ENCODE measurements at places on chromosomes 5 and 9.

GRCh38 chr5:57034201-57034916 lies 82.4 kb upstream of the MIER3 start:
- DNase-seq = no peak

GRCh38 chr5:179824745-179825112 lies 4.0 kb downstream of the SQSTM1 start:
- DNase-seq = no peak

DNA sequence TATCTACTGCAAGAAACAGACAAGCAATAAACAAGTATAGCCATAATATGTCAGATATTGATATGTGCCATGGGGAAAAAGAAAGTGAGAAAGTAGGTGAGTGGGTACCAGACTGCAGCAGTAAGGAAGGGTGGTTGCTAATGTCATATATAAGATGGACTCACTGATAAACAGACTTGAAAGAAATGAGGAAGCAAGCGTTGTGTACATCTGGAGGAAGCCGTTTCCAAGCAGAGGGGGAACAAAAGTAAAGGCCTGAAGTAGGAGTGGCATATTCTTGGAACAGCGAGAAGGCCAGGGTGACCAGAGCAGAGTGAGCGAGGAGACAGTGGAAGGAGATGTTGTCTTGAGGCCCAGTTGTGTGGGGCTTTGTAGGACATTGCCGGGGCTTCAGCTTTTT lies 142.2 kb upstream of the MAP3K1 start:
- DNase-seq = no peak

DNA sequence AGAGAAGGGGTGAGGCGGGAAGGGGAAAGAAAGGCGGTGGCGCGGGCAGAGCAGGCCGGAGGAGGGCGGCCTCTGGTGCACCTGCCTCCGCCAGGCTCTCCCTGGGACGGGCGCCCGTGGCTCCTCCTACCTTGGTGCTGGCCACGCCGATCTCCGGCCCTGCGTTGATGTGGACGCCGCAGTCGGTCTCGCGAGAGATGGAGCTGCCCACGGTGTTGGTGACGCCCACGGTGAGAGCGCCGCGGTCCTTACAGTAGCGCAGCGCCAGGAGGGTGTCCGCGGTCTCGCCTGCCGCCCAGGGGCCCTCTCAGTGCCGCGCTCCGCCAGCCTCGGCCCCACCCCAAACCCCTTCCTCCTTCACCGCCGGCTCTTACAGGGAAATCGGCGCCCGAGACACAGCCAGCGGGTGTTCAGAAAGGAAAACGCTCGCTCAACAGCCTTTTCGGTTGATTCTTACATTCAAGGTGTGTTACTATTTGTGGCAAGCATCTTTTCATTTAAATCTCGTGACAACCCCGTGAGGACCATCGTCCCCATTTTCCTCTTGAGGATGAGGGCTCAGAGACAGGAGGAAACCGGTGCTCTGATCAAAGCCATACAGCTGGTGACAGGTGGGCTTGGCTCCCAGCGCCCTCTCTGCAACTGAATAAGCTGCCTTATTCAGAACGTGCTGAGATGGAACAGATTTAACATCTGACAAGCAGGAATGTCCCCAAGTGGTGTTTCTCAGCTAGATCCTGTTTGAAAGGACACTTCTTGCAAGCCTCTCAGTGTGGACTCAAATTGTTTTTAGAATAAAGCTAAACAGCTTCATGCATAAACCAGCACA lies 22.0 kb upstream of the MAPK9 start:
- DNase-seq = no peak

DNA sequence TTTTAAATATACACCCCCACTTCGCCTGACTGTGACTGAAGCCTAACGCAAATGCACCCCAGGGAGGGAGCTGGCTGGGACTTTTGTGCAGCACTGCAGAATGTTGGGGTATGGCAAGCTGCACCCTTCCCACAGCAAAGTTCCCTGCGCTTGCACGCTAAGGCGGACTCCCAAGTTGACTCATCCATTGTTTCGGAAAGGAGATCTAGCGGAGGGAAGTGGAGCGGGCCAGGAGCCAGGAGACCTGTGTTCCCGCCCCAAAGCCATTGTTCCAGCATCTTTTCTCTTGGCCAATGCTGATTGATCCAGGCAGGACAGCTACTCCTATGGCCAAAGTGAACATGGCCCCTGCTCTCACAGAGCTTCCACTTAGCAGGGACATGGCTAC lies 202.9 kb downstream of the AOPEP start:
- DNase-seq = no peak

GRCh38 chr9:23635276-23635675 lies 190.8 kb downstream of the ELAVL2 start:
- DNase-seq = no peak

GRCh38 chr9:86341007-86341491 lies 13.2 kb downstream of the TUT7 start:
- DNase-seq = no peak

DNA sequence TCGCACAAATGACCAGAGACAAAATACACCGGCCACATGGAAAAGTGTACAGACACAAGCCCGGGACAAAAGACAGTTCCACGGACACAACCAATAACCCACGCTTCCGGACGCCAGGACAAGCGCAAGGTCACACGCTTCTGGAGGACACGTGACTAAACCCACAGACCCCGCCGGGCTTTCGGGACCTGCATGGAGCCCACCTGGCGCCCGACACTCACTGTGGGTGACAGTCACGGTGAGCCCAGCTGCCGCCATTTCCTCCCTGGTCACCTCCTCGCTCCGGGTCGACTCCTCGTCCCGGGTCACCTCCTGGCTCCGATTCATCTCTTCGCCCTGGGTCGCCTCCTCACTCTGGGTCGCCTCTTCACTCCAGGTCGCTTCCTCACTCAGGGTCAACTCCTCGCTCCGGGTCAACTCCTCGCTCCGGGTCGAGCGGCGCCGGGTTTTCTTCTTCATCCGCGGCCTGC lies 470 bp downstream of the BAG1 start:
- DNase-seq = peak; percentile 43
